ENCODE measurements at places on chromosomes 5 and 9.

DNA sequence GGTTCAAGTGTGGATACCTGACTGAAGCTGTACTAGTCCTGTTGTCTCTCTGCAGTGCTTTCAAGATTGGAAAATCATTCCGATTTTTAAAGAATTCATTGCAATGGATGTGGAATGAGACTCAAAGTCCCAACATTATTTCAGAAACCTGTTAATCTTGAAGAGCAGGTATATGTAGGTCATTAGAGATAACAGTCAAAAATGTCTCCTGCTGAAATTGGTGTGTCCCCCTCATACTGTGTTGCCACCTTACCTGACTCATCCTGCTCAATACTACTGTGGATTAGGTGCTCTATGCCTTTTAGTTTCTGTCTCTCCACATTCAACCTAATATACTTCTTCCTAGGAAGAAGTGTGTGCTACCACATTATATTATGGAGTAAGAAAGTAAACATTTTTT, 91.1 kb upstream of the NR3C1 start:
- no peak for DNase-seq

GRCh38 chr9:92140754-92141143, 25.5 kb upstream of the SPTLC1 start:
- DNase-seq: no peak

GRCh38 chr5:68011801-68012200, 203.8 kb upstream of the PIK3R1 start:
- no peak for DNase-seq

- DNase-seq: no peak
These were observed 82.9 kb downstream of the CCDC171 start for GRCh38 chr9:15635752-15636151.

DNA sequence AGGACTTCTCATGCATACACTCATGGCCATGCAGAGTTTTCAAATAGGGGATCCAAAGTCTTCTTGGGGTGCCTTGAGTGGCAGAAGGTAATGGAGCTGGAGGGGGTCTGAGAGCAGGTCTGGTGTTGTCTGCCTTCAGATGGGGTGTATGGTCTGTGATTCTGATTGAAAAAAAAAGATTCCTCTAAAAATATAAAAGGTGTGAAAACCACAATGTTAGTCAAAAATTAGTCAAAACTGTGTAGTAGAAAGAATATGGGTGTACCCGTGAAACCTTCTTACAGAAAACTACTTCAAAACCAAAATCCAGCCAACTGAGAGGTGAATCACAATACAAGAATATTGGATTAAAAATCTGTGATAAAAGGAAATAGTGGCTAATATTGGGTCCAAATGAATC, 20.1 kb downstream of the DOCK2 start:
- DNase-seq: no peak

- DNase-seq: no peak
These were observed 3.3 kb downstream of the ANKRD33B start for GRCh38 chr5:10567121-10567591.

GRCh38 chr5:157038568-157039187, 20.2 kb downstream of the HAVCR1 start:
- DNase-seq: no peak

DNA sequence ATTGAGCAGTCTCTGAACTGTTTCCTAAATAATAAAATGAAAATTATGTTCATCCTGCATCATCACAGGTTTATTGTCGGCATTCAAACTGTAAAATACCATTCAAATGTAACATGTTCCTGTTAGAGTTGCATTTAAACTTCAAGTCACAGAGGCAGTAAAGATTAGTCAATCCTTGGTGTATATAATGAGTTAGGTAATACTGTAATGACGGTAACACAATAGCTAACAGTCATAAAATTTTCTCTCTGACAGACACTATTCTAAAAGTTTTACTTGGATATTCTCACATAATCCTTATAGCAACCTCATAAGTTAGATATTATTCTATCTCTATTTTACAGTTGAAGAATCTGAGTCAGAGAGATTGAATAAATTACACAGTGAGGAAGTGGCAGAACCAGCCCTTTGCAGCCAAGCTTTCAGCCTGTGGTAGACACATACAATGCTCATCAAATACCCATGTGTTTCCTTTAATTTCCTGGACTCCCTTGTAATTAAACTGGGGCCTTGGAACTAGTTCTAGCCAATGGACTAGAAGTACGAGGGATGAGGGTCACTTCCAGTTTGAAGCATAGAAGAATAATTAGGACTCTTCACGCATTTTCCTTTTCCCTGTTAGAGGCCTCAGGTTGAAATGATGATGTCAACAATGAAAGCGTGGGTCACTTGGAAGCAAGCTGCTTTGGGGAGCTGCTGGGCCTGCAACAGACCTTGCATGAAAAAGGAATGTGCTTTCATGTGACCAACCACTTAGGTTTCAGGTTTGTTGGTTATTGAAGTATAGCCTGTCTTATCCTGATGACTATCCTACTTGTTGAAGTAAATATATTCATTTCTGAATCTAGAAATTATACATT, 12.3 kb upstream of the CAST start:
- DNase-seq: no peak
